ENCODE measurements at places on chromosomes 16 and 17. TPM values are rescaled to one million over a fixed set of nuclear protein-coding genes. Genes with fewer than 3 reads are reported as not detected.
A peak's percentile ranks its signal among the peaks of the same experiment; 100 is the strongest.

DNA sequence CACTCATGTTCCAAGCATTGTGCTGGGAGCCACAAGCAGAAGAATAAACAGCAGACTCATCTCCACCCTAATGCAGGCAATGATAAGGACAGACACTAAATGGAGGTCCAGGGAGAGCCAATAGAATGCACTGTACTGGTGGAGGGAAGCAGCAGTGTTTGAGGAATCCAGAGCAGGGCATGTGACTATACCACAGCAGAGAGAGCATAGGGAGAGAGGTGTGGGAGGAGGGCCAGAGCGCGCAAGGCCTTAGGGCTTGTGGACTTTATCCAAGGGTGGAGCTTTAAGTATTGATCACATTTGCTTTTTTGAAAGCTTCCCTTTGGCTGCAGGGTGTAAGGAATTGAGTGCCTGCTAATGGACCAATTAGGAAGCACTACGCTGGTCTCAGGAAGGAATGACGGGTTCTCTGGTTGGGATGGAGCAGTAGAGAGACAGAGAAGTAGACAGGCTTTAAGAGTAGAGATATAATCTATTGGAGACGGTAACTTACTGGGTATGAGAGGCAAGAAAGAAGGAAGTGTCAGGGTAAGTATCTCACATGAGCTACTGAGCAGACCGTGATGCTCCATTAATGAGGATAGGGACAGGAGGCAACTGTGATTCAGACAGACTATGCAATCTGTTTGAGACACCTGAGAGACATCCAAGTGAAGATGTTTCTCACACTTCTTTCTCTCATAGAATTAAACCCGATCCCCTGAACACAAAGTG is 82.2 kb downstream of the MYO1D start:
- DNase-seq, result no peak

DNA sequence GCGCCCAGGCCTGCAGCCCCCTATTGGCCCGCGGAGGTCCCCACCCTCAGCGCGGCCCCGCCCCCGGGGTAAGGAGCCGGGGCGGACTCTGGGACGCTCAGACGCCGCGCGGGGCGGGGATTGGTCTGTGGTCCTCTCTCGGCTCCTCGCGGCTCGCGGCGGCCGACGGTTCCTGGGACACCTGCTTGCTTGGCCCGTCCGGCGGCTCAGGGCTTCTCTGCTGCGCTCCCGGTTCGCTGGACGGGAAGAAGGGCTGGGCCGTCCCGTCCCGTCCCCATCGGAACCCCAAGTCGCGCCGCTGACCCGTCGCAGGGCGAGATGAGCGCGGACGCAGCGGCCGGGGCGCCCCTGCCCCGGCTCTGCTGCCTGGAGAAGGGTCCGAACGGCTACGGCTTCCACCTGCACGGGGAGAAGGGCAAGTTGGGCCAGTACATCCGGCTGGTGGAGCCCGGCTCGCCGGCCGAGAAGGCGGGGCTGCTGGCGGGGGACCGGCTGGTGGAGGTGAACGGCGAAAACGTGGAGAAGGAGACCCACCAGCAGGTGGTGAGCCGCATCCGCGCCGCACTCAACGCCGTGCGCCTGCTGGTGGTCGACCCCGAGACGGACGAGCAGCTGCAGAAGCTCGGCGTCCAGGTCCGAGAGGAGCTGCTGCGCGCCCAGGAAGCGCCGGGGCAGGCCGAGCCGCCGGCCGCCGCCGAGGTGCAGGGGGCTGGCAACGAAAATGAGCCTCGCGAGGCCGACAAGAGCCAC is at the start of gene NHERF1:
NHERF1 (plus strand) TSS at position 100 of the 750 bp plus-strand sequence; CDS start at position 319, 219 bp downstream.
- peak; percentile 97 for DNase-seq

- no peak for DNase-seq
These were observed 83.9 kb downstream of the SPECC1 start for GRCh38 chr17:20092973-20093626.

MPP2 gene
- 0.60 TPM for polyA plus RNA-seq

Measured in sigmoid colon (tissue), 7 donors.